ENCODE measurements at places on chromosomes 16 and 17.

GRCh38 chr16:11319529-11320146, 25.6 kb upstream of the RMI2 start:
- H3K36me3 ChIP-seq, result no peaks in the 10 kb centered on the region
- no peak overlapping the region for H3K27ac ChIP-seq
- H3K27me3 ChIP-seq, result peaks cover 6% of the 10 kb centered on the region
- H3K4me1 ChIP-seq, result peaks cover 18% of the 10 kb centered on the region
- no peak for DNase-seq
- H3K4me3 ChIP-seq, result no peak overlapping the region

- peaks cover 14% of the 10 kb centered on the region for H3K4me1 ChIP-seq
- H3K36me3 ChIP-seq, result peaks cover 31% of the 10 kb centered on the region
These were observed 89.3 kb downstream of the ZFHX3 start for GRCh38 chr16:72958522-72959076.

GRCh38 chr16:67939507-67940445, 3.1 kb upstream of the PSMB10 start:
- H3K27me3 ChIP-seq, result no peaks in the 10 kb centered on the region
- H3K4me3 ChIP-seq, result no peak overlapping the region
- H3K36me3 ChIP-seq, result peaks cover 56% of the 10 kb centered on the region
- H3K27ac ChIP-seq, result no peak overlapping the region

DNA sequence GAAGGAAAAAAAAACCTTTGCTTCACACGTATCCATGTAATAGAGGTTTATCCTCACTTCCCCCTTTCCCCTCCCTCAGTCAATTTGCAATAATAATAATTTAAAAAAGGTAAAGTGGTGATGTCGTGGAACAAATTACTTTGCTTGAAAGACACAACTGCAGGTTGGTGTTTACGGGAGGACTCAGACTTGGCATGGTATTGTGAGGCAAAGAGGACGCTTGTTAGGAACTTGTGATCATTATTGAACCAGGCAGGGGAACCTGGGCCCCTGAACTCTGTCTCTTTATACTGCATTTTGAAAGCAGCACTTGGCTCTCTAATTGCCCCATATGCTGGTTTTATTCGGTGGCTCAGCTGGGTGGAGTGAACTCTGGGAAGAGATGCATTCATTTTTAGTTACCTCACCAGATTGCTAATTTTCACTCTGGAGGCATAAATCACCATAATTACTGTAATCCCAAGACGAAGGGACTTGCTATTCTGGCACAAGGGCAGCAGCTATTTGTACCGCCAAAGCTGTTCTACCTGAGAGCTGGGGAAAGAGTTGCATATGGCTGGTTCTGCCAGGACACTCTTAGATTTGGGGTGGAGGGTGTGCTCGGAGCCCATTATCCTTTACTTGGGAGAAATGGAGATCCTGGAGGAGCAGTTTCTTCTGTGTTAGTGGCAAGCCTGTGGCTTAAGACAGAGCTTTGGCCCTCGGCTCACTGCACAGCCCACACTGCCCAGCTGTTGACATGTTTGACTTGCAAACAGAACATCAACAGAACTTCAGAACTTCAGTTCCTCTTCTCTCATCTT, 5.7 kb upstream of the DHX8 start:
- no peak overlapping the region for H3K27ac ChIP-seq
- H3K27me3 ChIP-seq, result no peaks in the 10 kb centered on the region
- H3K36me3 ChIP-seq, result no peaks in the 10 kb centered on the region
- no peak overlapping the region for H3K4me3 ChIP-seq

DNA sequence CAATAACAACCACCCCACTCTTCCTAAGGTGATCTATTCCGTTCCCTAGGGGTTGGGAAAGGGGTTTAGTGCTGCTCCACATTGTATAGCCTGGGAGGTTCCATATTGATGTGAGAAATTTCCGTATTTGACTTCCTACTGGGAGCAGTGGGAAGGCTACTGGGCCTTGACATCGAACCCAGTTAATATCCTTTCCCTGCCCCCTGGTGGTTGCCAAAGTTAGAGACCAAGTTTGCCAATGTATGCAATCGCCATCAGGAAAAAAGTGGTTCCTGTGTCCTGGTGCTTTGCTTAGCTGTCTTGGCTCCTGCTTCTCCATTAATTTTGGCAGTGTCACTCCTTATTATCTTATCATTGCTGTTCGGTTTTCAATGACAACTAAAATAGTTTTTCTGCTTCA, 914.9 kb downstream of the KCNJ2 start:
- no peaks in the 10 kb centered on the region for H3K36me3 ChIP-seq
- no peaks in the 10 kb centered on the region for H3K27me3 ChIP-seq
- H3K27ac ChIP-seq, result no peak overlapping the region
- no peak overlapping the region for H3K4me3 ChIP-seq
- H3K4me1 ChIP-seq, result no peaks in the 10 kb centered on the region
